ENCODE measurements at places on chromosomes 6 and 20.

- no peak for DNase-seq
Observed at GRCh38 chr6:56292505-56293181, 45.3 kb upstream of the COL21A1 start.

DNA sequence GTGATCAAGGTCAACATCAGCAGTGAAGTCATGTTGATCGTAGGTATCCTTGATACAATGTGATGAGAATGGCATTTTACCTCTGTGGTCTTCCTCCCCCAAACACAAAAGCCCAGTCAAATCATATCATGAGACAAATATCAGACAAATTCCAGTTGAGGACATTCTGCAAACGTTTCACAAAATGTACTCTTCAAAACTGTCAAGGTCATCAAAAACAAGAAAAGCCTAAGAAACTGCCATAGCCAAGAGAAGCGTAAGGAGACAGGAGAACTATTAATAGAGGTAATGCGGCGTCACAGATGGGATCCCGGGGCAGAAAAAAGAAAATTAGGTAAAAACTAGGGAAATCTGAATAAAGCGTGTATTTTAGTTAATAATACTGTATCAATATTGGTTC, 7.4 kb upstream of the CDYL start:
- DNase-seq = no peak

- no peak for DNase-seq
Observed at GRCh38 chr20:37469531-37469930, 51.5 kb upstream of the NNAT start.

DNA sequence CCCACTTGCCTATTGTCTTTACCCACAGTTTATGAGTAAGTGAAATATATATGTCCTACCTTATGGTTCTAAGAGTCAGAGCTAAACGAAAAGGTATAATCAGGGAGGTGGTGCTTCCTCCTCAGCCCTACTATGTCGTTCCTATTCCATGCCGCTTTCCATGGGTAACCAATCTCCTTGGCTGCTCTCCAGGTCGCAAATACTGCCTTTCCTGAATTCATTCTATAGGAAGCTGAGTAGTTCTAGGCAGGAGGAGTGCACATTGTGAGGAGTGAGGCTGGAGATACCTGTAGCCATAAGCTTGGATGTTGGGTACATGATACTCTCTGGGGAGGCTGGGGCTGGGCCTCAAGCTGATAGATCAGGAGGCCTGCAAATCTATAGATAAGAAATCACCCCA, 5.8 kb downstream of the IL20RA start:
- no peak for DNase-seq

- DNase-seq = no peak
Observed at GRCh38 chr6:109014606-109015005, 80.0 kb downstream of the SESN1 start.
